Activated CD4-positive, alpha-beta T cell treated with anti-CD3 and anti-CD28 coated beads, Interleukin-2, amount 10 ng/mL, durations not matched to agents 7 days and 5 days (primary cell): ENCODE measurements at places on chromosomes 16 and 17. TPM values are rescaled to one million over a fixed set of nuclear protein-coding genes. Genes with fewer than 3 reads are reported as not detected.

DNA sequence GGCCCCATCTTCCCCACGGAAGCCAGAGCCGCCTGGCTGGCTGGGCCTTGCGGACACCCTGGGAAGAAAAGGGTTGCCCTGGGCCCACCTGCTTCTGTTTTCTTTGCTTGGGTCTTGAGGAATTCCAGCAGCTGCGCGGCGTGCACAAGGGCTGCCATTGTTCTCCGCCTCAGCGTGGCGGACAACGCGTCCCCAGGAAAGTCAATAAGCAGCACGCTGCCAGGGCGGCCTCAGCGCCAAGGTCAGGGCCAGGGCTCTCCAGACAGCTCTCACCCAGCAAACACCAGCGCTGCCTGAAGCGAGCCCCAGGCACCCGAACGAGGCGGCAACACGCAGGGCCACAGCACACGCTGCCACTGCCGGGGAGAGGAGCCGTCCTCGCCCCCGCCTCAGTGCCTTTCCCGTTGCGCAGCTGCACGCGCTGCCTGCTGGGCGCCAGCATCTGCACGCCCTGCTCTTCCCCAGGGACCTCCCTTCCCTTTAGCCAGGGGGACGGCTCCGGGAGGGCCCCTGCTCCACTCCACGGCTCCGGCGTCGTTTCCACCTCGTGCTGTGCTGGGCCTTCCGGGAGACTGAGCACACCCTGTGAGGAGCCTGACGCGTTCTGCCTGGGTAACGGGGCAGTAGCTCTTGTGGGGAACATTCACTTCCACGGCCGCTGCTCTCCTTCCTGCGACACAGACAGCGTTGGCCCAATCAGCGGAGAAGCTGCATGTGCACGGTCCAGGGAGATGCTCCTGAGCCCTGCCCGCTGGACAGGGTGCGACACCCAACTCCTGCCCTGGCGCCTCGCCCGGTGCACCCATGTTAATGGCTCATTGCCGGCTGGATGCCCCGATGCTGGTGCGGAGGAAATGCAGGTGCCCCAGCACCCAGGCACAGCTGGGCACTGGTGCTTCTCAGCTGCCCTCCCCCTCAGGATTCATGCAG is 57.8 kb downstream of the LMF1 start:
- no peaks in the 10 kb centered on the region for H3K4me1 ChIP-seq
- no peak overlapping the region for H3K27ac ChIP-seq
- H3K27me3 ChIP-seq: no peaks in the 10 kb centered on the region

DNA sequence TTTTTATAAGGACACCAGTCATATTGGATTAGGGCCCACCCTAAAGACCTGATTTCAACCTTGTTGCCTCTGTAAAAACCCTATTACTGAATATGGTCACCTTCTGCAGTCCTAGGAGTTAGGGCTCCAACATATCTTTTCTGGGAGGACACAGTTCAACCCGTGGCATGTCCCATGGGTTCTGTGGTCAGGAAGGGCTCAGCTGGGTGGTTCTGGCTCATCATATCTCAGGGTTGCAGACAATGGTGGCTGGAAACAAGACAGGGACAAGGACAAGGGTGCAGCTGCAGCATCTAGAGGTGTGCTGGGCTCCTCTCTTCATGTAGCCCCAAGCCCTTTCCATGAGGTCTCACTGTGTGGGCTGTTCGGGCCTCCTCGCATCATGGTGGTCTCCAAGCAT is 63.1 kb upstream of the FOXF1 start:
- no peak overlapping the region for H3K27ac ChIP-seq
- no peaks in the 10 kb centered on the region for H3K36me3 ChIP-seq
- DNase-seq: no peak
- no peaks in the 10 kb centered on the region for H3K4me1 ChIP-seq

DNA sequence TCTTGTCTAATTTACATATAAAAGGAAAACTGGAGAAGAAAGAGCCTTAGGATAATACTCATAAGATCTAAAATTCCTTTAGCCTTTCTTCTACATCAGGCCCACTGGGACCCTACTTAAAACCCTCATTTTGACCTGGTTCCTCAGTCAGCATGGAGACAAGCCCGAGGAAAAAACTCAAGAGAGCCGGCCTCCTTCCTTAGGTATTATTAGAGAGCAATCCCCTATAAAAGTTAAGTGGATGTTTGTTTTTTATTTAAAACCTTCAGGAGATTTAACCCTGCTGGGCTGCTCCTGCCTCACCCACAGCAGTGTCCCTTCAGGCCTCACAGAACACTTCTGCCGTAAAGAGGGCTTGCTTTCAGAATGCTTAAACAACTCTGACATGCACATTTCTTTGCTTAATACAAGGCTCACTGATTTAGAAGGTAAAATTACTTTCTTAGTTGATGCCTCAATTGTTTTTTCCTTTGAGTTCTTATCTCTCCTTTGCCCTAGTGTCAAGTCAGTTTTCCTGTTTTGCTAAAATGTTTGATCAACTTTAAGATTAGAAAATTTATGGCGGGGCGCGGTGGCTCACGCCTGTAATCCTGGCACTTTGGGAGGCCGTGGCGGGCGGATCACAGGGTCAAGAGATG is 145.6 kb upstream of the TBX2 start:
- H3K36me3 ChIP-seq: no peaks in the 10 kb centered on the region
- no peaks in the 10 kb centered on the region for H3K27me3 ChIP-seq
- no peak for DNase-seq

GRCh38 chr16:20867585-20867984 is 32.6 kb downstream of the DCUN1D3 start:
- peaks cover 55% of the 10 kb centered on the region for H3K4me1 ChIP-seq
- H3K36me3 ChIP-seq: peaks cover 23% of the 10 kb centered on the region
- no peak overlapping the region for H3K27ac ChIP-seq
- H3K4me3 ChIP-seq: no peak overlapping the region
- H3K27me3 ChIP-seq: no peaks in the 10 kb centered on the region
- no peak for DNase-seq

DNA sequence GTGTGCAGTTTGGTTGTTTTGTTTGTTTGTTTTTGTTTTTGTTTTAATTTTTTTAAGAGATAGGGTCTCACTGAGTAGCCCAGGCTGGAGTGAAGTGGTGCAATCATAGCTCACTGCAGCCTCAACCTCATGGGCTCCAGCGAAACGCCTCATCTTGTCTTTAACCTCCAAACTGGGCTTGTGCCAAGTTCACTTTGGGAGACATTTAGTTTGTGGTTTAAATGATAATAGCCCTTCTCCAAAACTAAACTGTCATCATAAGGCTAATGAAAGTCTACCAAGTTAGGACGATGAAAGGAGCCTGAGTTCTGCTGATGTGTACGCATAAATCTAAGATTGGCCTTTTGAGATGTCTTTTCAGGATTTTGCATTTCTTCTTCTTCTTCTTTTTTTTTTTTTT is 6.5 kb upstream of the CARD14 start:
- no peaks in the 10 kb centered on the region for H3K4me1 ChIP-seq
- peaks cover 22% of the 10 kb centered on the region for H3K27me3 ChIP-seq
- no peak overlapping the region for H3K4me3 ChIP-seq

- H3K4me1 ChIP-seq: no peaks in the 10 kb centered on the region
- H3K36me3 ChIP-seq: peaks cover 29% of the 10 kb centered on the region
- H3K27ac ChIP-seq: no peak overlapping the region
- no peaks in the 10 kb centered on the region for H3K27me3 ChIP-seq
- no peak overlapping the region for H3K4me3 ChIP-seq
Observed at GRCh38 chr16:69814561-69814960, 52.4 kb downstream of the WWP2 start.

- DNase-seq: no peak
- no peak overlapping the region for H3K27ac ChIP-seq
- peaks cover 32% of the 10 kb centered on the region for H3K27me3 ChIP-seq
- no peak overlapping the region for H3K4me3 ChIP-seq
- no peaks in the 10 kb centered on the region for H3K36me3 ChIP-seq
Observed at GRCh38 chr17:73906896-73907870, 262.9 kb upstream of the SDK2 start.

DNA sequence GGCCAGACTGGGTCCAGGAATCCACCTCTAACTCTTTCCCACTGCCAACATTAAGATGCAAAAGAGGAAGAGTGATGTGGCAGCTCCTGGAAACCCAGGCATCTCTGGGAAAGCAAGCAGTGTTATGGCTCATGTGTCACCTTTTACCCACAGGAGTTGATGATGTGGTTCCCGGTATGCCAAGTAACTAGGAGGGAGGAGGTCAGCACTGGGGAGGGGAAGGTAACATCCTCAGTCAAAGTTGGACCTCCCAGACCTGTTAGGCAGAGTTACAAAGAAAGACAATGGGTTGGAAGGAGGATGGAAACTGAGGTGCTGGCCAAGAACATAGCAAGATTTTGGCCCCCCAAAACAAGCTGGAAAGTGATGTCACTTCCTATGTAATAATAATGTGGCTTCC is 11.4 kb downstream of the KRABD2 start:
- peaks cover 13% of the 10 kb centered on the region for H3K36me3 ChIP-seq
- no peak for DNase-seq
- no peak overlapping the region for H3K27ac ChIP-seq
- H3K4me3 ChIP-seq: no peak overlapping the region
- peaks cover 9% of the 10 kb centered on the region for H3K4me1 ChIP-seq

DNA sequence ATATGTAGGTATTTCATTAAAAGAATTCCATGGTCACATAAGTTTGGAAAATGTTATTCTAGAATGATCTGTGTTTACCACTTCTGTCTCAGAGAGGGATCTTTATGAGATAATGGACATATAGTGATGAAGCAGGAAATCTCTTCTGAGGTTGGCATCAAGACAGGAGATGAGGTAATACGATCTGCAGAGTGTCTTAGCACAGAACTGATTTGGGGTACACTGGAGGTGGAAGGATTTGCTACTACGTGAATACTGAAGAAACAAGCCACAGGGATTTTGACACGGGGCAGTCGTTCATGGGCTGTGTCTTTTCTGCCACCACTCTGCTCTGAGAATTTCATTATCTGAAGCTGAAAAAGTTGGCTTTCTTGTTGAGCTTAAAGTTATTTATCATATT is 5.5 kb downstream of the CBFB start:
- no peak overlapping the region for H3K27ac ChIP-seq
- peaks cover 59% of the 10 kb centered on the region for H3K4me1 ChIP-seq
- H3K36me3 ChIP-seq: peaks cover 66% of the 10 kb centered on the region
- DNase-seq: no peak
- H3K4me3 ChIP-seq: no peak overlapping the region

DNA sequence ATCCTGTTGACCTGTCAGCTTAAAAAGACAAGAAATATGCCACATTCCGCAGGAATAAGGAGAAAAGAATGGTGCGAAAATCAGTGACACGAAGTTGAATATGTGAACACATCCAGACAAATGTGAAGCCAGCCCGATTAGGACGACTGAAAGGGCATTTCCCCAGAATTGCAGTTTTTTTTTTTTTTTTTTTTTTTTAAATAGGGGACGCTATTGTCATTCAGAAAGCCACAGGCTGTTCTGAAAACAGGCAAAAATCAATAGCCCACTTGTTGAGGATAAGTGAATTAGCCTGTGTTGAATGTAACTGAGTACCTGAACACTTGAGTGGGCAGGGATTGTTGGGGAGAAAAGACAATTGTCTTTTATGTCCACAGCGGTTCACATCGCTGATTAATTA is 507.1 kb downstream of the WWOX start:
- H3K27me3 ChIP-seq: no peaks in the 10 kb centered on the region
- no peak overlapping the region for H3K27ac ChIP-seq
- no peak overlapping the region for H3K4me3 ChIP-seq
- no peak for DNase-seq
- H3K36me3 ChIP-seq: no peaks in the 10 kb centered on the region

DNA sequence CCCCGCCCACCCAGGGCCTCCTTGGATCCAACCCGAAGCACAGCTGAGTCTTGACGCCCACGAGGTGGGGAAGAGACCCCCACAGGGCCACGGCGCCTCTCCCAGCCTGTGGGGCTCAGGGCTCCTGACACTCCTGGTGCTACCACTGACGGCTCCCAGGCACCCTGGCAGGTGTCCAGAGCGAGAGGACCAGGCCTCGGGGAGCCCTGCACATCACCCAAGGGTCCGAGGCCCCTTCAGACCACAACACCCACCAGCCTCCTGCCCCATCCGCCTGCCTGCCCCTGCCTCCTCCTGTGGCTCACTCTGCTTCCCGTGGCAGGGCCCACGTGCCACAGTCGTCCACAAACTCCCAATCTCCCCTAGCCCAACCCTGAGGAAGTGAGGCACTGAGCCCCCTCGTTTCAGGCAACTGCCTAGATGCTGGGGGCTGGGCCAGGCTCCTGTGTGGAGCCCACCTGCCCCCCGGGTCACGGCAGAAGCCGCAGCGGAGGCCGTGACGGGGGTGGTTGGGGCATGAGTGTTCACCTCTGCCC is 28.3 kb upstream of the AATK start:
- no peak overlapping the region for H3K4me3 ChIP-seq
- H3K27ac ChIP-seq: no peak overlapping the region
- no peaks in the 10 kb centered on the region for H3K36me3 ChIP-seq
- DNase-seq: no peak
- no peaks in the 10 kb centered on the region for H3K27me3 ChIP-seq

- H3K27me3 ChIP-seq: no peaks in the 10 kb centered on the region
- no peak overlapping the region for H3K27ac ChIP-seq
- DNase-seq: no peak
- no peaks in the 10 kb centered on the region for H3K36me3 ChIP-seq
Observed at GRCh38 chr16:81544700-81545271, 100.2 kb downstream of the CMIP start.

DNA sequence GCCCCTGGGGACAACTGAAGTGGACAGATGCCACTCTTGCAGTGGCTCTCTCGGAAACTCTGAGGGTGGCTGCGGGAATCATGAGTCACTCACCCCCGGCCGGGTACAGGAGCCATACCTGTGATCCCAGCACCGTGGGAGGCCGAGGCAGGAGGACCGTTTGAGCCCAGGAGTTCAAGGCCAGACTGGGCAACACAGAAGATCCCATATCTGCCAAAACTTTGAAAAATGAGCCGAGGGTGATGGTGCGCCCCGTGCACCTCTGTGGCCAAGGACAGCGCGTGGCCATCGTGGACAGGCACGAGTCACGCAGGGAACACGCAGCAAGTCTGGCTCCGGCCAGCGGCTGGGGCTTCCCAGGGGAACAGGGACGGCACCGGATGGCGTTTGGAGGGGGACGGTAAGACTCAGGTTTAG is 41.3 kb upstream of the ZC3H18 start:
- no peaks in the 10 kb centered on the region for H3K36me3 ChIP-seq
- no peak for DNase-seq
- no peaks in the 10 kb centered on the region for H3K27me3 ChIP-seq
- H3K4me1 ChIP-seq: peaks cover 3% of the 10 kb centered on the region

The CAMTA2 gene
- 62.7 TPM for total RNA-seq

The PTX4 gene
- not detected for total RNA-seq

The CDRT4 gene
- total RNA-seq: 2.7 TPM

The RNF222 gene
- total RNA-seq: 0.12 TPM

The FOXN1 gene
- total RNA-seq: not detected

The HS3ST4 gene
- not detected for total RNA-seq

The PIK3R6 gene
- total RNA-seq: 7.1 TPM

The SOST gene
- total RNA-seq: not detected
